ENCODE measurements at places on chromosomes 13 and 19.

GRCh38 chr13:109665781-109666249 lies 120.6 kb downstream of the IRS2 start:
- no peak for DNase-seq

- no peak for DNase-seq
These were observed 8.8 kb downstream of the OBI1 start for GRCh38 chr13:78649997-78650716.

DNA sequence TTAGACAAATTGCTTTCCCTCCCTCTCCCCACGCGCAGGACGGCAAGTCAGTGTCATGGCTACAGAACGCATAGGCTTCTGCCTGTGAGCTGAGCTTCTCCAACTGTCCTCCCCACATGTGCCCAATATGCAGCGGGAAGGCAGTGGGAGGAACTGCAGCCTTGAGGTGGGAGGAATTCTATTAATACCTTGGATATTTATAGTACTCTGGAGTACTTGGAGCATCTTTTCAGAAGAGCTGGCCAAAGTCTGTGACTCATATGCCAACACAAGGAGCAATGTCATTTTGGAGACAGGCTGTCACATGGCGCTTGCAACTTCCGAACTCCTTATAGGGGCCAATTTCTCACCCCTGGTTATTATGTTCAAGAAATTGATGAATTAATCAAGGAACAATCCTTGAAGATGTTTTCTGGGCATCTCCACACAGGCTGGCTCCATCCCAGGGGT lies 245.0 kb upstream of the SERP2 start:
- DNase-seq = no peak

- DNase-seq = no peak
These were observed 306.8 kb downstream of the IRS2 start for GRCh38 chr13:109479534-109479933.

DNA sequence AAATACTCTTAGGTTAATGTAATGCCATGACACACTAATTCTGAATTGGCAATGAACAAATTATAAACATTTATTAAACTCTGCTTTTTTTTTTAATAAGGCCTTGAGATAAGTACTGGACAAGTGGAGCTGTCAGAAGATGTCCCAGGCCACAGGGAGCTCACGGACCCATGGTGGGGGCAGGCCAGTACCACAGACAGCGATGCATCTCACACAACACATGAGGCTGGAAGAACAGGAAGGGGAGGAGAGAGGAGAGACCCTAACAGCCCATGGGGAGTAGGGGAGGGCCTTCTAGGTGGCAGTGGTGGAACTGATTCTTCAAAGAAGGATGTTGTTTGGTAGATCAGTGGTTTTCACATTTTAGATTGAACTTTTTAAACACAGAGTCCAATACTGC lies 128.4 kb downstream of the LHFPL6 start:
- no peak for DNase-seq

- no peak for DNase-seq
These were observed 1.6 kb downstream of the DIAPH3 start for GRCh38 chr13:60162096-60162495.

- DNase-seq = no peak
These were observed 4.6 kb upstream of the ZNF845 start for GRCh38 chr19:53328967-53329366.

- DNase-seq = no peak
These were observed 23.3 kb downstream of the ZNF582 start for GRCh38 chr19:56369886-56370676.

GRCh38 chr13:33799950-33800592 lies 17.9 kb upstream of the RFC3 start:
- DNase-seq = no peak

GRCh38 chr13:81017513-81018152 lies 676.7 kb upstream of the SPRY2 start:
- DNase-seq = no peak

DNA sequence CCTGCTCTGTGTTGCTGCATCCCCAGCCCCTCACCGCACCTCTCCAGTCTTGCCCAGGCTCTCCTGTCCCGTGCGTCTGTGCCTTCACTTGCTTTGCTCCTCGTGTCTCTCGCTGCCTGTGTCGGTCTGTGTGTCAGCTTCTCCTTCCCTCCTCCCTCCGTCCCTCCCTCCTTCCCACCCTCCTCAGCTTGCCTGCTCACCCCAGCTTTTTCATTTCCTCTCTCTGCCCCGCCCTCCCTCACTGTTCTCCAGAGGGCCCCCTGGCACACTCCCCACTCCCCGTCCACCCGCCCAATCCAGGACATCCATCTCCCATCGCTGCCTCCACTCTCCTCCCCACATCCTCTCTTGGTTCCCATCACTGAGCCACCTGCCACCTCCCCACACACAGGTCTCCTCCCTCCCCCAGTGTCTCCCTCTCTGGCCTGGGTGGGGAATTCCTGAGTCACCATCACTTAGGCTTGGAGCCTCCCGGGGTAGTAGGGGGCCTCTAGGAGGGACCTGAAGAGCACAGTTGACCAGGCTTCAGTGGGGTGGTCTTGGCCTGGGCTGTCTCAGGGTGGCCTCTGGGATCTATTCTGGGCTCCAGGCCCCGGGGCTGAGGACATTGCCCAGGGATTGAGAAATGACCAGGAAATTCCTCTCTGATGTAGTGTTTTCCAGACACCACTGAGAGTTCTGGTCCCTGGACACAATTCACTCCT lies at the start of gene PTGIR:
PTGIR (minus strand) TSS at position 132 of the 704 bp plus-strand sequence. CDS start 864 bp downstream, outside the sequence.
- DNase-seq = no peak

DNA sequence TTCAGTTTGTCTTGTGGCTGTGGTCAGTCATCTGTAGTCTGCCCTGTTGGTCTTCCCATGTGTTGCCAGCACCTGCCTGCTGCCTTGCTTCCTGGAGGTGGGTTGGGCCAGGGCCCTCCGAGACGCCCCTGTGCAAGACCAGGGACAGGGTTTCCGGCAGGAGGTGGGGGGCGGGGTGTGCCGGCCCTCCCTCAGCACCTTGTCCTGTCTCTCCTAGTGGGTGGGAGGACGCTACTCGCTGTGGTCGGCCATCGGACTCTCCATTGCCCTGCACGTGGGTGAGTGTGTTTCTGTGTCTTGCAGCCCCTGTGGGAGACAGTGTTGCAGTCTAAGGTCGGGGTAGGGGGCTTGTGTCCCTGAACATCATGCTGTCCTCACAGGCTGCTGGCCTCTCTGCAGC lies 11.2 kb upstream of the PDCD2L start:
- no peak for DNase-seq

DNA sequence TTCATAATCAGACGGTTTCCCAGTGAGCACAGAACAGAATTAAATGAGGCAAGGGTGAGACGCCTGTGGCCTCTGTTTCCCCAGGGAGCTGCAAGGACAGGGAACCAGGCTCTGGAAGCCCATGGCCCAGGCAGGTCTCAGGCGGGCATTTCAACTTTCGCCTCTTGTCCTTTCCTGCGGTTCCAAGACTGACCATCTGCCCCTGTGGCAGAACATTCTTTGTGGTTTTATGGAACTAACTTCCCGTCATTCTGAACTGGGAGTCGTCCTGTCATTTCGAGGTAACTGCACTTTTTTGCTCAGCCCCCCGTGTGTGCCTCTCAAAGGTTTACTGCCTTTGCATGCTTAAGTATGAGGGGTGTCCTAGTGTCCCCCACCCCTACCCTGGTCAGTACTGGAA lies 70.9 kb downstream of the KL start:
- no peak for DNase-seq

GRCh38 chr13:59888408-59888807 lies 275.3 kb downstream of the DIAPH3 start:
- DNase-seq = no peak

DNA sequence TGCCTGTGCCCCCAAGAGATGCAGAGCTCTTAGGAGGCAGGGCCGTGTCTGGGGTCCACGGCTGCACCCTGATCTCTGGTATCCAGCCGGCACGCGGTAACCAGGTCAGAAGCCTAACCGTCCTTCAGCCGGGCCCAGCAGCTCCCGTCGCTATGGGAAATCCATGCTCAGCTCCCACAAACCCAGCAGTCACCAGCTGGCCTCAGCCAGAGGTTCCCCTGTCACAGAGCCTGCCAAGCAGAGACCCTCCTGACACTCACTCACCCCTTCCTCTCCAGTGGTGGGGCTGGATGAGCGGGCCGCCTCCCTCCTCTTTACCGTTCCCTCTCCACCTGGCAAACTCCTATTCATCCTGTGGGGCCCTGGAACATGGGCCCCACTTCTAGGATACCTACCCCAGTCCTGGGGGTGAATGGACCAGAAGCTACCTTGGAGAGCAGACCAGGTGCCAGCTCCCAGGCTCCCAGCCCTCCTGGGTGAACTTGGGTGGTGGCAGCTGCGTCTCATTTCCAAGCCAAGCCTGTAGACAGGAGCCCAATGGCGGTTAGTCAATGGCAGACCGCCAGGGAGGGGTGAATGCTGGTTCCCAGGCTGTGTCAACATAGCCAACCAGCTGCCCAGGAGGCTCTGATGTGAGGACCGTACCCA lies 21.4 kb upstream of the TCF3 start:
- no peak for DNase-seq

GRCh38 chr13:33518452-33518851 lies 232.9 kb upstream of the STARD13 start:
- no peak for DNase-seq

GRCh38 chr13:101121608-101122007 lies 294.7 kb downstream of the NALCN start:
- DNase-seq = no peak

DNA sequence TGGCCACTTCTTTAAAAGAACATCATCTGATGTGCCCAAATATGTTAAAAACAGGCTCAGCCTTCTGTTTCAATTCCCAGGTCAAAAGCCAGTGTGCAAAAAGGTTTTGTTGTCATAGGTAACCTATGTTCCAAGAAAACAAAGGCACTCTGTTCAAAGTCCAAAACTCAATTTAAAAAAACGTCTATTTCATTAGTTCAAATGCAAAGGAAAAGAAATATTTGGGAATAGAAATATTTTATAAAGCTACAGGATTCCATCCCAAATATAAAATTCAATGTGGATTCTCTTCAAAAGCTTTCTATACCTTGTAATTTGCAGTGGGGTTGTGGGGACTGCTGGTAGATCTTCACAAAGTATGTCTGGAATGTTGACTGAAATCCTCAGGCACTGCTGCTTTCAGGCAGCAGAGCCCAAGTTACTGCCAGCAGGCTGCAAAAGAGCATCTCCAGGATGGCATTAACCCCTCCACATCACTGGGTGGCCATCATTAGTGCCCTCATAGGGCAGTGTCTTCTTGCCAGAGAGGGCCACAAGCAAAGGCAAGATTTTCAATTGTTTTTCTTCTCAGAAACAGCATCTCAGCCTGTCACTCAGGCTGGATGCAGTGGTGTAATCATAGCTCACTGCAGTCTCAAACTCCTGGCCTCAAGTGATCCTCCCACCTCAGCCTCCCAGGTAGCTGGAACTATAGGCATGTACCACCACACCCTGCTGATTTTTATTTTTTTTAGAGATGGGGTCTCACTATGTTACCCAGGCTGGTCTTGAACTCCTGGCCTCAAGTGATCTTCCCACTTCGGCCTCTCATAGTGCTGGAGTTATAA lies 22.8 kb upstream of the STK24 start:
- DNase-seq = no peak
